ENCODE measurements at places on chromosomes 2 and 18.
A peak's percentile ranks its signal among the peaks of the same experiment; 100 is the strongest.

- no peak for DNase-seq
These were observed 79.2 kb upstream of the EPC2 start for GRCh38 chr2:148565272-148565894.

DNA sequence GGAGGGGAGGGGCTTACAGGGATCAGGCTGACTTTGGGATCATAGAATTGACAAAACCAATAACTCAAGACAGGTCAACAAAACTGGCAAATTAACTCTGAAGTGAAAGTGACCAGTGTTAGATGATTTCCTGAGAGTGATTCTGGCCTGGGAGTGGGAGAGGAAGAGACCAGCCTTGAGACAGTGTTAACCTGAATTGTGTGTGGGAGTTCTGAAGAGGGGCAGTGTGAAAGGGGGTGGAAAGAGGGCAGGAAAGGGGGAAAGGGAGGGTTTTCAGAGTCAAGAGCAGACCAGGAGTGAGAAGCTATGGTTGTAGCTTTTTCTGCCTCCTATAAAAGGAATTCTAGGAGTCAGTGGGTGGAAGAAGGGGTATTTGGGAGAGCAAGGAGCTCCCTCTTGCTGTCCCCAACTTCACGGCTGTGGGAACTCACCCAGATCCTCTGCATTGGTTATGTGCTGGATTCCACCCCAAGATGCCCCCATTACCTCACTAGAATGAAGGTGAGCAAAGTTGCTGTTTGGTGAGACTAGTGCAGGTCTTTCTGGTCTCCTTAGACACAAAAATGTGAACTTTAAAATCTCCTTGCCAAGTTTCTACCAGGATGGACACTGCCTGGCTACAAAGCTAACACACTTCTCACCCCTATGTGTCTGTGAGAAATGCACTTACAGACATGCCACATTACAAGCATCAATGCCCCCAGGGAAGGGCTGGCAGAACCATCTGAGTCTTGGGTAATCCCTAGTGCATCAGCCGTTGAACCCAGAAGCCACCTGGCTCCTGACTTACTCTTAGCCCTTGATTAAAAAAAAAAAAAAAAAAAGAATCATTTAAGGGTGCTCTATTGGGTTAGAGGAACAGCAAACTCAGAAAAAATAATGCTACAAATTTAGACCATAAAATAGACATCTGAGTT, 61.6 kb downstream of the BMP10 start:
- no peak for DNase-seq

DNA sequence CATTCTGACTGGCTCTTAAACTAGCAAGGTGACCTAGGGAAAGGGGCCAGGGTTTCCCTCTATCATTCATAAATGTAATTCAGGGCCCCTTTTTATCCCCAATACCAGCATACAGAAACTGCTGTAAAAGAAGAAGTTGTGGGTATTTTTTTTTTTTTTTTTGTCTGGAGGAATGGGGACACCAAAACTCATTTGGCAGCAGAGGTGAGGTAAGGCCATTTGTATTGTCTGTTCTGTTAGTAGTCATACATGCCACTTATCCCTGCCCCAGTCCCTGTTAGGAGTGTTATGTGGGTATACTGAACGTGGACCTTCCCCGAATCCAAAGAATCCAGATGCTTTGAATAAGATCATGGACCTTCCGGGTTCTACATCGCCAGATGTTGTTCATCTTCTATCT, 1.7 kb downstream of the SEPTIN2 start:
- no peak for DNase-seq

- no peak for DNase-seq
These were observed 184.9 kb upstream of the RAB6C start for GRCh38 chr2:129794540-129794939.

DNA sequence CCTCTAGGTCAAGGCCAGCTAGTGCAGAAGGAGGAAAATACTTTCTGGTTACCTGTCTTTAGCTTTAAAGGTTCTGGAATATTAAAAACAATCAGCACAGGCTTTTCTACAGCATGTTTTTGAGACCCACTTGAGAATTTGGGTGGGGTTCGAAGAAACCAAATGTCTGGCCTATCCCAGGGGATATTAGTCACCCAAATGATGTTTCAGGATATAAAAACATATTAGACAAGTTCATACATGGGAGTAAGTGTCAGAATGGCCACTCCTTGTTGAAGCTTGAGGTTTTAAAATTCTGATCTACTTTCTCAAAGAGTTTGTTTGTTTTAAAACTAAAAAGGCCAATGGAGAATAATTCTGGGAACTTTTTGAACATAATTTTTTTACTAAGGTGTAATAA, 158.6 kb upstream of the DLX2 start:
- DNase-seq = no peak

- DNase-seq = peak; percentile 8
These were observed 24.7 kb upstream of the AGAP1 start for GRCh38 chr2:235468978-235469655.

- peak; percentile 71 for DNase-seq
These were observed 492.0 kb downstream of the TNS1 start for GRCh38 chr2:217510771-217511291.

- DNase-seq = no peak
These were observed 29.6 kb downstream of the TCF7L1 start for GRCh38 chr2:85162746-85163301.

DNA sequence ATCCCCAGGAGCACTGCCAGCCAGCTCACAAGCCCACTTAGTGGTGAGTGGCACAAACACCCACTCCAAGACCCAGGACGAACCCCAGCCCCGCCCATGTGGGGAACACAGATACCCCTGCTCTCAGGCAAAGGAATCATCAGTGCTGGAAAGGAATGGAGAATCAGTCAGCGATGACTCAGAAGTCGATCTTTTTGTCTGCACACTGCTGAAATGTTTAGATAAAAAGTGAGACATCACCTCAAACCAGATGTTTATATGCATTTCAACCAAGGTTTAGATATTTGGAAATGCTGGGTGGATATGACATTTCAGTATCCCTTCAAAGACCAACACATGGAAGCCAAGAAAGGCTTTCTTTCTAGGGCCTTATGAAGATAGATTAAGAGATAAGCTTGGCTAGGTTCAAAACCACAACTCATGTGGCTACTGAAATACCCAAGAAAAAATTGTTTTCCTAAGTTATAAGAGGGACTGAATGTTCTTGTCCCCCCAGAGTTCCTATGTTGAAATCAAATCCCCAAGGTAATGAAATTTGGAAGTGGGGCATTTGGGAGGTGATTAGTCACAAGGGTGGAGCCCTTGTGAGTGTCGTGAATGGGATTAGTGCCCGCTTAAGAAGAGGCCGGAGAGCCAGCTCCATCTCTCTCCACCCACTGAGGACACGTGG, 43.7 kb downstream of the POU3F3 start:
- no peak for DNase-seq

DNA sequence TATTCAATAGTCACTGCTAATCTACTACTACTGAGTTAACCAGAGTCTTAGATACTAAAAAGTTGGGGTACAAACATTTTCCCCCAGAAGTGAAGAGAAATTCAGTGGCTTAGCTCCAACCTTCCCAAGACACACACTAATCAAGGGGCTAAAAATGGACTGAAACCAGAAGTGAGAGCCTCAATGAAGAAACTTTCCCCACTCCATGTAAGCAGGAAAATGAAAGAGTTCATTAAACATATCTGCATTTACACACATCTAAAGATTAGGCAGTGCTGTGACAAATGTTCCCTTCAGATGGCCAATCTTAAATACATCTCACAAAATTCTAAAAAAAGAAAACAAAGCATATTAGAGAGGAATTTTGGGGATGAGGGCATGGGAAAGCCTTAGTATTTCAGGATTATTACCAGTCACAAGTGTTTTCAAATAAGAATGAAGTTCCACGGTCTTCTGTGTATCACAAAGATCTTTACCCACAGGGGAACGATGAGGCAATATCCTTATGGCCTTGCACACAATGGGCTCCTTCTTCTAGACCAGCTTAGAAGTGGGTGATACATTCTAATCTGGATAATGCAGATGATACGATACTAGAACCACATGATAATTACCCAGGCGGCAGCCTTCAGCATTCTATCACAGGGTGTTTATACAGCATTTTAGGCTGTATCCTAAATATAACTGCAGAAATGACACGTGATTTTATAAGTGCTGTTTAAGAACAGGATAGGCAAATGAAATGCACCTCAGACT, 17.1 kb downstream of the ANKRD44 start:
- DNase-seq = no peak

DNA sequence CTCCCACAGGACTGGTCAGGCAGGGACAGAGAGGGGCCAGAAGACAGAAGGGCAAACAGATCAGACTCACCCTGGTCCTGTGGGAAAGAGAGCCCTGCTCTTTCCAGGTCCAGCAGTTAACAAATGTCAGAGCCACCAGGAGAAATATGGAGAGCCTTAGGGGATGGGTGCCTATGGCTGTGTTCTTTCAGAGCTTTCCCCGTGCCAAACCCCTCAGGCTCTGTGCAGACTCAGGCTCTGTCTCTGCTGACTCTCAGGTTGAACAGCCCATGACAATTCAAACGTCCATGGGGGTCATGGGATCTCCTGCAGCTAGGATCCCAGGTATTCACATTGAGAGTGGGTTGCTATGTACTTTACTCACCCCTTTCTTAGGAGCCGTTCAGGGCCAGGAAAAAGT, 120.8 kb upstream of the ERBB4 start:
- DNase-seq = no peak

- DNase-seq = no peak
These were observed 5.7 kb downstream of the MCFD2 start for GRCh38 chr2:46909771-46910419.

DNA sequence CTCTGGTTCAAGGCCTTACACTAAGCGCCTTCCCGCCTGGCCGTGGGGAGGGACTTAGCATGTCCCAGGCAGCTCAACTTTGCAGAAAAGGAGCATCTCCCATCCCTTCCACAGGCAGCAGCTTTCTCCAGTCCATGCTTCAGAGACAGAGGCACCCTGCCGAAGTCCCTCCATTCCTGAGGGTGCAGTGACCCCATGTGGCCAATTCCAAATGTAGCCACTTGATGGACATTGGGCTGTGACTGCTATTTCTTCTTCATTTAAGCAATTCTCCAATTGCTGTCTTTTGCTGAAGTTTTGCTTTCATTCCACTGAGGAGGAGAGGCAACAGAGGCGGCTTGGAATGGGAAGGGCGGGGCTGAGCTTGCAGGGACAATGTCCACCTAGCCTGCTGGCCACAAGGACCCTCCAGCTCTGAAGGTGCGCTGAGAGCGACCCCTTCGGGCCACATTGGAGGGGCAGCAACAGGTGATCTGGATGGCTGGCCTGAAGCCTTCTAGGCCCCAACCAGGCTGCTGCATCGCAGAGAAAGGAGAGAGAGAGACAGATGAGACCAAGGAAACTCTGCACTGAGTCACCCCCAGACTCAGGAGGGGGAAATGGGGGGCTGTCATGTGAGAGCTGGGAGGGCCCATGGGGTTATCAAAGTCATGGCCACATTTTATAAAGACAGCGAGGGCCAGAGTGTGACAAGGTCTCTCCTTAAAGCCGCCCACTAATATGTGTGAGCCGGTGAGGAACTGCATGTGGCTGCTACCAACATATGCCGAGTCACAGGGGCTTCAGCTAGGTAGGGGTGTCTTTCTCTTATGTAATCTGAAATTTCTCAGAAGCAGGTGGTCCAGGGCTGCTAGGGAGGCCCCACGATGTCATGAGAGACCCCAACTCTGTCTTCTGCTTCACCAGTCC, 61.3 kb downstream of the LONRF2 start:
- peak; percentile 68 for DNase-seq

DNA sequence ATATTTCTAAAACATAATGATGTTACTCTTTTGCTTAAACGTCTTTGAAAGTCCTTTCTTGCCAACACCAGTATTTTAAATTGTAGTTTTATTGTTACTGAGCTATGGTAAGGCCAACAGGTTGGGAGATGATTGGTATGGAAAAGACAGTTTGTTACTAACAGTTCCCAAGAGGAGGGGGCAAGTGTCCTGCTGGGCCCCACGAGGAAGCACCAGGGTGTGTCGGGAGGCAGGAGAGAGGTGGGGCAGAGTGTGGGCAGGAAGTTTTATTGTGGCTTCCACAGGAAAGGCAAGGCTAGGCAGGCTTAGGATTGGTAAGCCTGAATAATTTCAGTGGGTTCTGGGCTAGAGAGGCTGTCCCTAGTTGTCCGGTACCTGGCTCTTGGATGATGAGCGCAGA, 134.3 kb downstream of the SOCS6 start:
- DNase-seq = no peak

GRCh38 chr2:241975593-241976284, 106.2 kb downstream of the RTP5 start:
- DNase-seq = no peak

DNA sequence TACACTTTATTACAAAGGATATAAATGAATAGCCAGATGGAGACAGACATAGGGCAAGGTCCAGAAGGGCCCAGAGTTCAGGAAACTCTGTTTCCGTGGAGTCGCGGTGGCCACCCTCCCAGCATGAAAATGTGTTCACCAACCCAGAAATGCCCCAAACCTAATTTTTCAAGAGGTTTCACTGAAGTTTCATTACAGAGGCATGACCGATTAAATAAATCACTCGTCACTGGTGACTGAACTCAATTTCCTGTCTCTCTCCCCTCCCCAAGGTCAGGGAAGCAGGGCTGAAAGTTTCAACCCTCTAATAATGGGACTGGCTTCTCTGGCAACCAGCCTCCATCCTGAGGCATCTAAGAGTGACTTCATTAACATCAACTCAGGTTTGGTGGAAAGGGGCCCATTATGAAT, 22.4 kb downstream of the USP40 start:
- no peak for DNase-seq

DNA sequence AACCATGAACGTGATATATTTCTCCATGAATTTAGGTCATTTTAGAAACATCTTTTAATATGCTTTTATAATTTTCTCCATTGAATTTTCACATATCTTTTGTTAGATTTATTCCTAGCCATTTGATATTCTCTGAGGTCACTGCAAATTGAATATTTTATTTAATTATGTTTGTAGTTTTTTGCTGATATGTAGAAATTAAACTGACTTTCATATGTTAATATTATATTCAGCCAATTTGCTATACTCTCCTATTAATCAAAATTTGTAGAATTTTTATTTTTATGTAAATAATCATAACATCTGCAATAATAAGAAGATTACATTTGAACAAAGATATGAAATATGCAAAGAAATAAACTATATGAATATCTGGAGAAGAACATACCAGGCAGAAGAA, 46.9 kb downstream of the RMDN2 start:
- DNase-seq = no peak

DNA sequence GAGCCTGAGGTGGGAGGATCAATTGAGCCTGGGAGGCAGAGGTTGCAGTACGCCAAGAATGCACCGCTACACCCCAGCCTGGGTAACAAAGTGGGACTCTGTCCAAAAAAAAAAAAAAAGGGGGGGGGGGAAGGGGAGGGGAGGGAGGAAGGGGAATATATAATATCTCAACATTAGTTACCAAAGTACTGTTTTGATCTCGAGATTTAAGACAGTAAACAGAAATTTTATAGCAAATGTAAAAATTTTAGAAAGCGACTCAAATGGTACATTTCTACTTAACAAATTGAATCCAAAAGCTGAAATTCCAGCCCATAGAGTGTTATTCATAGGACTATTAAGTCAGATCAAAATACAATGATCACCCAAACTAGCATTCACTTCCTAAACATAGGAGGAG, 60.8 kb downstream of the CWC22 start:
- no peak for DNase-seq

All from neuronal stem cell (in vitro differentiated cells).